ENCODE measurements at places on chromosomes 7 and 10. TPM values are rescaled to one million over a fixed set of nuclear protein-coding genes. Genes with fewer than 3 reads are reported as not detected.

DNA sequence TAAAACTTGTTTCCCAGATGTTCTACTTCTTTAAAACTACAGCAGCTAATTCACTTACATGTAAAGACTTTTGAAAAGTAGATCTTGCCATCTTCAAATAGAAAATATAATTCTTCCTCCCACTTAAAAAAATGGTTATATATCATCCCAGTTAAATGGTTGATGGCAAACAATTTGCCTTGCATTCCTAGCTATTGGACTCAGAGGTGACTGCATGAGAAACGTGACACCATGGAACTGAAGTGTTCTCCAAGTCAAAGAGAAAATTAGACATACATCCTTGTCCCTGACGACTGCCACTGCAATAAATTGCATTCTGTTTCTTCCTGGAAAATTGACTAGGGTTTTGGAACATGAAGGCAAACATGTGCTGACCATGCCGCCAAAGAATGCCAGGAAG lies 95.0 kb upstream of the POM121L12 start:
- H3K27me3 ChIP-seq: no peaks in the 10 kb centered on the region
- DNase-seq: no peak
- H3K27ac ChIP-seq: no peak overlapping the region
- no peak overlapping the region for H3K4me3 ChIP-seq

- DNase-seq: peak; percentile 28
- no peak within 1 kb of the TSS for H3K27ac ChIP-seq
- peaks cover 26% of the 10 kb centered on the region for H3K27me3 ChIP-seq
- H3K36me3 ChIP-seq: no peaks in the 10 kb centered on the region
- H3K4me1 ChIP-seq: no peaks in the 10 kb centered on the region
Observed at GRCh38 chr7:132575982-132576720, at the start of gene PLXNA4. PLXNA4 (minus strand) TSS chr7:132576470; CDS start chr7:132508693, 67,777 bp downstream.

DDC gene
- polyA plus RNA-seq: 689 TPM

GRCh38 chr7:128215739-128216138 lies 25.3 kb upstream of the LEP start:
- no peak overlapping the region for H3K4me3 ChIP-seq
- H3K36me3 ChIP-seq: no peaks in the 10 kb centered on the region
- DNase-seq: no peak
- no peaks in the 10 kb centered on the region for H3K4me1 ChIP-seq
- H3K27ac ChIP-seq: no peak overlapping the region

DNAJC1 gene
- 20.6 TPM for polyA plus RNA-seq
